ENCODE measurements at places on chromosomes 7 and 10. TPM values are rescaled to one million over a fixed set of nuclear protein-coding genes. Genes with fewer than 3 reads are reported as not detected.

GRCh38 chr7:127911968-127912511 lies 119.2 kb downstream of the LRRC4 start:
- DNase-seq: no peak
- H3K4me1 ChIP-seq: peaks cover 20% of the 10 kb centered on the region
- no peak overlapping the region for H3K27ac ChIP-seq
- no peak overlapping the region for H3K4me3 ChIP-seq

DNA sequence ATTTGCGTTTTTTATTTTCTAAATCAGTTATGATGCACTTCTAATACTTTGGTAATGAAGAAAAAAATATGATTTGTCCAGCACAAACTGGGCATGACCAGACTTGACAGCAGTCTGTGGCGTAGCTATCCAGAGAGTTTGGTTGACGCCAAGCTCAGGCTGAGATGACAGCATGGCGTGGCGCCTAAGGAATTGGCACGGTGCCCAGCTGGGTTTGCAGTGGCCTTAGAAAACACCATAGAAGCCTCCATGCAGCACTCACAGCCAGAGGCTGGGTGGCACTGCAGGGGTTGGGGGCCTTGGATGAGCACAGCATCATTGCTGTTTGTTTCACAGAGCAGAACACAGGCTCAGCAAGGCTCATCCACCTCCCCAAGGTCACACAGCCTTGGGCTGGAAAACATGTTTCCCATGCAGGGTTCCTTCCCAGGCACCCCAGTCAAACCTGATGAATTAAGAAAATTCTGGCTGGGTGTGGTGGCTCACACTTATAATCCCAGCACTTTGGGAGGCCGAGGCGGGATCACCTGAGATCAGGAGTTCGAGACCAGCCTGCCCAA lies 88.9 kb downstream of the GTF2IRD1 start:
- no peak overlapping the region for H3K4me3 ChIP-seq
- no peaks in the 10 kb centered on the region for H3K4me1 ChIP-seq
- no peaks in the 10 kb centered on the region for H3K27me3 ChIP-seq
- no peak overlapping the region for H3K27ac ChIP-seq

DNA sequence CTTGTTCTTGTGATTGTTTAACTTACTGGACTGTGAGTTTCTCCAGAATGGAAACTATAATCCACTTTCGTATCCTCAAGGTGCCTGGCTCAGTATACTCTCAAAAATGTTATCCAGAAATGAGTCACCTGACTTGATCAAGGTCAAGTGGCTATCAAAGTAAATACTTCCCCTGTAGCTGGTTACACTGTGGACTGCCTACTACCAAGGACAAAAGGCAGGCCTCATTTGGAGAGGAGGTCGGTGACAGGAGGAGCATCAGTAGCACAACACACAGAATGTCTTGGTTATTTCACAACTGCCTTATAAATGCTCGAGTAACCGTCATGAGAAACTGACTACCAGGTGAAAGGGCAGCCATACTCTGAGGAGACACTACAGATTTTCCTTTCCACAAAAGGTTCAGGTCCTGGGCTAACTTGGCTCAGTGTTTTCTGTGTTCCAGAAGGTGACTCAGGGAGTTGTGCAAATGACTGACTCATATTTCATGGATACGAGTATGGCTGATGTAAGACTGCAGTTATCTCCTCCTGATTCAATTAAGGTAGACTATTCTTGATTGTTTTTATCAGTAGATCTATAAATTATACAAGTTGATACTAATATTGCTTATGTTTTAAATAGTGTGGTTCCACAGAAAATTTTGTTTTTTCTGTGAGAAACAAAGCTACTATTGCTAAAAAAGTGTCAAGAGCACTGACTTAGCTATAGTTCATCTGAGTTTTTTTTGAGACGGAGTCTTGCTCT lies 4.2 kb upstream of the CCNY start:
- peaks cover 17% of the 10 kb centered on the region for H3K36me3 ChIP-seq
- H3K27me3 ChIP-seq: no peaks in the 10 kb centered on the region
- peak overlapping the region; percentile 17 for H3K27ac ChIP-seq
- H3K4me1 ChIP-seq: peaks cover 65% of the 10 kb centered on the region
- DNase-seq: no peak

DNA sequence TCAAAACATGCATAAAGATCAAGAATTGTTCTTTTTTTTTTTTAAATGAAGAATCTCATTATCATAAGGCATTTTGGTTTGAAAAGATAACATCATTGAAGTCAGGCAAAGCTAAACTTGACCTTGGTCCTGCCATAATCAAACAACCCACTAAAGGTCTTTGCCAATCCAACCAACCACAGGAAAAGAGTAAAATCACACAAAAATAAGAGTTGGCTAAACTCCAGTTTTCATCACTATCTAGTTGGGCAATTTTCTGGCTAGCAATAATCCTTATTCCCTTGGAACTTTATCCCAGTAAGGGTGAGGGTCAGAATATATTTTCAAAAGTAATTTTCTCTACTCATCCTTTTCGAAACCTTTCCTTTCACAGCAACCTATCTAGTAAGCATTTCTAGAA lies 62.4 kb downstream of the HIBADH start:
- no peak overlapping the region for H3K4me3 ChIP-seq
- H3K4me1 ChIP-seq: no peaks in the 10 kb centered on the region
- H3K27me3 ChIP-seq: no peaks in the 10 kb centered on the region
- no peak overlapping the region for H3K27ac ChIP-seq
- H3K36me3 ChIP-seq: peaks cover 6% of the 10 kb centered on the region
- DNase-seq: no peak

DNA sequence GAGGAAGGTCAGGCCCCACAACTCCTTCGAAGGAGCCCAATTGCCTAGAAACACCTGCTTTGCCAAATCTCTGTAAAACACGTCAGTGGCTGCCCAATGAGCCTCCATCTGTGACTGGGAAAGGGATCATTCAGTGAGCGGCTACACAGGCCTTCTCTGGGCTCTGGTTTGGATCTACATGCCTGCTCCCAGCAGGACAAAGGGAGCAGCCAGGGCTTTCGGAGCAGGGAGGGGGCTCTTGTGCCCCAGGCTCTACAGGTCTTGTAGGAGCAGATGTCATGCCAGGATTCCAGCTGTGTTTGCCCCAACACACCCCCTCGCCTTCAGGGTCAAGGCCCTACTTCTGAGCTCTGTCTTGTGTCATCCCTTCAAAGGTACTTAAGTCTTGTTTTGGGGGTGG lies 73.5 kb downstream of the CLEC2L start:
- no peak overlapping the region for H3K4me3 ChIP-seq
- H3K27ac ChIP-seq: no peak overlapping the region
- H3K36me3 ChIP-seq: peaks cover 37% of the 10 kb centered on the region
- no peaks in the 10 kb centered on the region for H3K4me1 ChIP-seq
- DNase-seq: no peak

DNA sequence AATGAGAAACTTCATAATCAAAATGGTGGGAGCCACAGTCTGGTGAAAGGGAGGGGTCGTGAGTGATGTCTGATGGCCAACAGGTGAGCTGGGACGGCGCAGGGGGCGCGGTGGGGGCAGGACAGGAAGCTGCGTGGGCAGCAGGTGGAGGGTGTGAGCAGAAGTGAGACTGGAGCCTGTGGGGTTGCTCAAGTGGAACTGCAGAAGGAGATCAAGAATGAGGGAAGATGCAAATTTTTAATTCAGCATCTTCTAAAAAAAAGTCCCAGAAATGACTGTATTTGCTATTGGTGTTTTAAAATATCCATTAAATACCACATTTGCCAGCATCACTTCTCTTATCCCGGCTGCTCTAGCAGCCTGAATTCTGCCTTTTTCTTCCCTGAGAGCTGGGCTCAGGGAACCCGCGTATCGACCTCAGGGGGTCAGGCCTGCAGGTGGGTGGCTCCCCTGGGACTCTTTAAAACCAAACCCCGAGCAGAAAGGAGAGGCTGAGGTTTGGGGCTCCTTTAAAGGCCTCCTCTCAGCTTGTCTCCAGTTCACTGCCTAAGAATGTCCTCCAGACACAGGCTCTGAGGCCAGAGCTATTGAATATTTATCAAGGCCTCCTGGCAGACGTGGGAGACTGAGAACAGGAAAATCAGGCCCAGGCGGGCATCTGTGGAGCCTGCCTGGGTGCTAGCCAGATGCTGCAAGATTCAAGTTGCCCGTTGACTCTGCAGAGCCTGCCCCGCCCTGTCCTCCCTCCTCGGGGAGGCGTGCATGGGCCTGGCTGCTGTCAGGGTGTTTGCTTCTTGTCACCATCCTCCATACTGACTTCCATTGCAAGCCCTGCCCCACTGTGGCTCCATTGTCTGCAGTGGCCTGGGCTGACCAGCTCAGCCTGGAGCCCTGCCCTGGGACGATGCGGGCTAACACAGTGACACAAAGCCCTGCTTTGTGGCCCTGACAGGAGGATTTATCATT lies 53.9 kb downstream of the SYPL1 start:
- no peaks in the 10 kb centered on the region for H3K27me3 ChIP-seq
- H3K36me3 ChIP-seq: no peaks in the 10 kb centered on the region
- DNase-seq: peak; percentile 45

DNA sequence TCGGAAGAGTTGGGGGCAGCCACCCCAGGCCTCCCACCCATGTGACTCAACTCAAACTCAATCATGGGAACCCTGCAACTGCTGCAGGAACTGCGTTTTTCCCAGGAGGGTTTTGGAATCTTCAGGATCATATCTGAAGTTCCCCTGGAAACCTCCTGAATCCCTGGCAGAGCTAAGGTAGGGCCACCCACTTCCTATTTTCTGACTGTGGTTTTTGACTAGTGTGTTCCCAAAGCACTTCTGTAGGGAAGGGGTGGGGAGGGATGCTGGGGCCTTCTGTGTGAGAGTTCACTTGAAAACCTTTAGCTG lies 127.6 kb upstream of the UNC5B start:
- H3K36me3 ChIP-seq: no peaks in the 10 kb centered on the region
- H3K4me3 ChIP-seq: no peak overlapping the region
- DNase-seq: no peak

DNA sequence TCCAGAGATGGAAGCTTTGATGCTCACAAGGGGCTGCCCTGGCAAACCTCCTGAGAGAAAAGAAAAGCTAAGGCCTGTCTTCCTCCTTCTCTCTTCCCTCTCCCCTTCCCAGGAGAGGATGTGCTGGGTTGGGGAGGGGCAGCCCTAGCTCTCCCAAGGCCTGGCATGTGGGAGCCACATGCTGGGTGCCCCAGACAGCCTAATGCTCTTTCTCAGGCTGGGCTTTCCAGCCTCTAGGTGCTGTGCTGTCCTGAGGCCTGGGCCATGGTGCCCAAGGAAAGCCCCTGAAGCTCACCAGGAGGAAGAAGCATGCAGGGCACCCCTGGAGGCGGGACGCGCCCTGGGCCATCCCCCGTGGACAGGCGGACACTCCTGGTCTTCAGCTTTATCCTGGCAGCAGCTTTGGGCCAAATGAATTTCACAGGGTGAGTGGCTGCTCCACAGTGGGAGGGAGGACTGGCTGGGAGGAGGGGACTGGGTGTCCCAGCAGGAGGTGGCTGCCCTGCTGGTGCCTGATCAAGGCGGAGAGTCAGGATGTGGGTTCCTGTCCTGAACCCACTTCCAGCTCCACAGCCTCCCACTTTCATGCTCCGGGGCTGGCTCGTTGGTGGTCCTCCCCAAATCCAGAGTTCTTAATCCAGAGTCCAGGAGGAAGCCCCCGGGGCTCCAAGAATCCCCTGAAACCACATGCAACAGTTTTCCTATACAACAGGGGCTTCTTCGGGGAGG lies 1.7 kb downstream of the CPA5 start:
- H3K4me1 ChIP-seq: peaks cover 13% of the 10 kb centered on the region
- H3K27ac ChIP-seq: no peak overlapping the region
- no peak overlapping the region for H3K4me3 ChIP-seq
- no peak for DNase-seq
- H3K36me3 ChIP-seq: no peaks in the 10 kb centered on the region
- H3K27me3 ChIP-seq: peaks cover 2% of the 10 kb centered on the region

GRCh38 chr10:7301006-7301778 lies 109.6 kb downstream of the SFMBT2 start:
- peaks cover 58% of the 10 kb centered on the region for H3K4me1 ChIP-seq
- DNase-seq: no peak
- H3K27ac ChIP-seq: no peak overlapping the region
- H3K36me3 ChIP-seq: peaks cover 41% of the 10 kb centered on the region

DNA sequence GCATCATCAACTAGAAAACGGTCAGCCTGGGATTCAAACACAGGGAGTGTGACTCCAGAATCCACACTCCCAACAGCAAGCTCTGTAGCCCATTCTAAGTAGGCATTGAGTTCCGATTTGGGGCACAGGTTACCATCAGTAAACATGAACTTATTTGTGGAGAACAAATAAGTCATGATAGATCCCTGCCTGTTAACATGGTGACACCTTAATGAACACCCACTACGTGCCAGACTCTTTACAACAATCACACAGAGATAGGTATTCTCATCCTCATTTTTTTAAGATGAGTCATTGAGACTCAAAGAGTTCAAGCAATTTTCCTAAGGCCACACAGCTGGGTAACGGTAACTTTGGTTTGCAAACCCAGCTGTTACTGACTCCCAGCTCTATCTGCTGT lies 91.5 kb downstream of the LYZL2 start:
- no peaks in the 10 kb centered on the region for H3K36me3 ChIP-seq
- H3K4me3 ChIP-seq: no peak overlapping the region
- H3K27ac ChIP-seq: no peak overlapping the region
- peaks cover 14% of the 10 kb centered on the region for H3K4me1 ChIP-seq

DNA sequence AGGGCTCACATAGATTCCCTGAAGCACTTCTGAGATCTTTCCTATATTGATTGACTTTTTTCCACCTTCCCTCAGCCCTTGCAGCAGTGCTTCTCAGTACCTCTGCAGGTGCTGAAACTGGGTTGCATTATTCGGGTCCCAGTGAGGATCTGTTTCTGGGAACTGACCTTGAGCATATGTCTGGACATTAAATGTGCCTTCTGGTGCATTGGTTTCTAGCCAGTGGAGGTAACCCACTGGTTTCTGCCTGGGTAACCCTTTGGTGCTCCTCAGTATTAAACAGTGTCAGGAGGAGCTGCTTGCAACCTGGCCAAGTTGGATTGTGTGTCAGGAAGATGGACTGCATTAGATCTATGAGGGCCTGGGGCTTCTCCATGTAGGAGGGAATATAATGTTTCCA lies 213.3 kb upstream of the KCND2 start:
- no peaks in the 10 kb centered on the region for H3K36me3 ChIP-seq
- H3K4me3 ChIP-seq: no peak overlapping the region
- DNase-seq: no peak

DNA sequence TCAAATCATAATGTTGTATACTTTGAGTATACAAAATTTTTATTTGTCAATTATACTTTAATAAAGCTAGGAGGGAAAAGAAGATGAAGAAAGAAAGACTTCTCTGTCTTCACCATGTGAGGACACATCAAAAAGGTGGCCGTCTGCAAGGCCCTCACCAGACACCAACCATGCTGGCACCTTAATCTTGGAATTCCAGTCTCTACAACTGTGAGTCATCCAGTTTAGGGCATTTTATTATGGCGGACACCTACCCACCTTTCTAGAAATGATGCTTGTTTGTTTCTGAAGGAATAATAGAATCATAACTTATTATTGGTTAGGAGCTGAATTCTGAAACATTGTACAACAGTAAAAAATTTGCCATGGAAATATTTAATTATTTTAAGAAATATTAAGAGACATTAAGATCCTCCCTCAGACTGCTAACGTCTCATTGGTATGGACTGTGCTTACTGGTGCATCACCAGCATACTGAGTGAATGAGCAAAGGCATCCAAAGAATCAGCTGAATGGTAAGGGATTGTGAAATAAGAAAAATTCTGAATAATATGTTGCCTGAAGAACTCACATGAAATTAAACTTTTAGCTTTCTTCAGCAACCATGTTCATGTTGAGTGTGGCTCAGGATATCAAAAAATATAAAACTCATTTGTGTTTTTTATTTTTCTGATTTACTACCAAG lies 536.6 kb downstream of the HTR7 start:
- H3K4me1 ChIP-seq: peaks cover 8% of the 10 kb centered on the region
- no peak overlapping the region for H3K27ac ChIP-seq
- DNase-seq: no peak
- no peak overlapping the region for H3K4me3 ChIP-seq
- H3K27me3 ChIP-seq: peaks cover 15% of the 10 kb centered on the region
- no peaks in the 10 kb centered on the region for H3K36me3 ChIP-seq

SPDYE2 gene
- not detected for total RNA-seq

WNT8B gene
- total RNA-seq: 0.40 TPM

ACBD7 gene
- 2.4 TPM for total RNA-seq

CCDC126 gene
- total RNA-seq: 4.6 TPM

Data from activated CD4-positive, alpha-beta T cell treated with anti-CD3 and anti-CD28 coated beads for 36 hours (primary cell).